ENCODE measurements at places on chromosomes 6 and 20.

DNA sequence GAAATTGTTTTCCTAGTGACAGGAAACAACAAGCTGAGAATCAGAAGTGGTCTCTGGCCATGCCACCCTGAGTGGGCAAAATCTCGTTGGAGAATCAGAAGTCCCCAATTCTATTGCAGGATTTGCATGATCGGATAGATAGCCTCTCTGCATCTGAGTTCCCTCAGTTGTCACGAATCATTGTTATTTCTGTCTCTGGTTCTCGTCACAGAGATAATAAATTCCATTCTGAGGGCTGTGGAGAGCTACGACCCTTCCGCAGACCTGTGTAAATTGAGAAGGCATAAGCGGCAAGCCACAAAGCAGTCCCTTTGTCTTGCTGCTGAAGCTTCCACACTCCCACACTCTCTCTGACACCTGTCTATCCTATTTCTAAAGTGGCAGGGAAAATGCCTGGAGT is 102.4 kb upstream of the CNR1 start:
- DNase-seq: no peak

GRCh38 chr6:22888163-22888752 is 318.9 kb downstream of the HDGFL1 start:
- no peak for DNase-seq

- no peak for DNase-seq
These were observed 170.0 kb upstream of the AGPAT4 start for GRCh38 chr6:161443848-161444247.

DNA sequence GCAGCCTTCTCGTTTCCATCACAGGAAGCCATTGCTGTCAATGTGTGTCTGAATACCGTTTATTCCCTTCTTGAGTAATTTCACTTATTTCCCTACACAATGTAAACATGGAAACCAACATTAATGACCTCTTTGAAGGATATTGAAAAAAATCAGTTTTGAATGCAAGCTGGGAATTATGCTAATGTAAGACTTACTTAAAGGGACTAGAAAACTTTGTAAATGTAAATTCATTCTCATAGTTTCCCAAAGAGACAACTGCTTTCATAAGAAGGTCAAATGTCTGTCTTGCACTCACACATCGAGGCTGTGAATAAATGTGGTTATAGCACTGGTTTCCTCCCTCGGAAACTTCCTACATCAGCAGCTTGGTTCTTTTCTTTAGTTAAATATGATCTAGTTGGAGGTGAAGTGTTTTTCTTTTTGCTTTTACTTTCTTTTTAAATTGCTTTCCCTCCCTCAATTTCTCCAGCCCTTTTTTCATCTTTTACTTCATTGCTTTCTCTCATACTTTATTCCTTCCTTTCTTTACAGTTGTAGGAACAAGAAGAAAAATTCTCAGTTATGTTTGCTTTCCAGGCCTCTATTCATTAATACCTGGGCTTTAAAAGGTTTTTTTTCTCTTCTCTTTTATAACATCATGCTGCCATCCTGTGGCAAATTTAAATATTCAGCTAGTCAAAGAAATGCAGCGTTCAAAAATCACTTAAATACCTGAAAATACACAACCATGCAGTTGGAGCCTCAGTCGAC is 108.3 kb downstream of the TNFAIP3 start:
- DNase-seq: peak; percentile 24

DNA sequence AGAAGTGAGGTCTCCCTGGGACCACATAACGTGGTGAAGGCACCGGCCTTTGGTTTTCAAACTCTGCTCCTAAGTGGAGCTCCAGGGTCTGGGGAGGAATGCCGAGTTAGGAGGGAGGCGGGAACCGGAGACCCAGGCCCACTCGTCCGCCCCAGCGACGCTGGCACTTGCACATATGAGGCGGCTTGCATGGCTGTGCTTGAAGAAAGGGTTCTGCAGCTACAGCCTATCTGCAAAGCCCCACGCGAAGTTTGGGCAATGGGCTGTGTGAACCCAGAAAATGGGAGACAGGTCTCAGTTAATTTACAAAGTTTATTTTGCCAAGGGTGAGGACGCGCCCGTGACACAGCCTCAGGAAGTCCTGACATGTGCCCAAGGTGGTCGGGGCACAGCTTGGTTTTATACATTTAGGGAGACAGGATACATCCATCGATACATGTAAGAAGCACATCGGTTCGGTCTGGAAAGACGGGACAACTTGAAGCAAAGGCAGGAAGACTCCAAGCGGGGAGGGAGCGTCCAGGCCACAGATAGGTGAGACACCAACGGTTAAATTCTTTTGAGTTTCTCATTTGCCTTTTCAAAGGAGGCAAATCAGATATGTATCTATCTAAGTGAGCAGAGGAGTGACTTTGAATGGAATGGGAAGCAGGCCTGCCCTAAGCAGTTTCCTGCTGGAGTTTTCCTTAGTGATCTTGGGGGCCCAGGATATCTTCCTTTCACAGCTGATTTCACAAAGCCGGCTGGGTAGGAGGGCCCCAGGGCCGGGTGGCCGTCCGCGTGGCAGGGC is 782 bp upstream of the PCMTD2 start:
- DNase-seq: no peak

- no peak for DNase-seq
These were observed 817.5 kb upstream of the SLC35B3 start for GRCh38 chr6:9252799-9253198.

DNA sequence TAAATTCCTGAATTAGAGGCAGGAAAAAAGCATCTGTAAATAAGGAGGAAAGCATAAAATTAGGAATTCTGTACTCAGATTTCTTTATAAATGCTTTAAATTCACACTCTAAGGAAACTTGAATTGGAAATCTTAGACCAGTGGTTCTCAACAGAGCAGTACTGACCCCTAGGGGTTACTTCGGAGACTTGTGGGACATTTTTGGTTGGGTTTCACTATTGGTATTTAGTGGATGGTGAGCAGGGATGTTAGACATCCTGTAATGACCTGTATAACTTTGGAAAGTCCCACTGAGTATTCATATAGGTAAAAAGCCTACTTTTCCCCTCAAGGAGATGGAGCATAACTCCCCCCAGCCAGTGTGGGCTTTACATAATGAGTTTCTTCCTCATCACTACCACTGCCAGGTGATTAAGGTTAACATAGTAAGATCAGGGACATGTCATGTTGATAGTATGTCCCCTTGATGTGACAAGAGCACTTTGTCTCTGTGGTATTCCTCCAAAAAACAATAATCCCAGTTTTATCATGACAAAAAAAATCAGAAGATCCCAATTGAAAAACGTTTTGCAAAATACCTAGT is 31.0 kb downstream of the GLO1 start:
- DNase-seq: peak; percentile 53

- DNase-seq: peak; percentile 63
These were observed 59.5 kb downstream of the MTHFD1L start for GRCh38 chr6:150924808-150925589.

DNA sequence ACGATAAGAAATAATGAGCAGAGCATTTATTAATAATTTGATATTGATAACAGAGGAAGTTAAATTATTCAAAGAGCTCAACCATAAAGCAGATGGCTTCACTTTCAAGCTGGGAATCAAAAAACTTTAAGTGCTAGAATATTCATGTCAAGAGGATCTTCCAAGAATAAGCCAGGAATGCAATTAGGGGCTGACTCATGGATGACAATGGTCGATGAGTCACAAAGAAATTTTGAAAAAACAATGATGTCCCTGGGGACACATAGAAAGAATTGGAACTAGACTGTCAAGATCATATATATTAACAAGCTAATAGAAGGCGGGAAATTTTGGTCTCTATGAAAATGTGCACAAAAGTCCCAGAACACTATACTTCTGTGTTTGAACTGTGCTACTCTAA is 304.1 kb downstream of the LAMA2 start:
- no peak for DNase-seq

- DNase-seq: no peak
These were observed 5.8 kb downstream of the TTK start for GRCh38 chr6:80010288-80010687.

GRCh38 chr20:44392776-44393607 is 37.5 kb downstream of the HNF4A start:
- DNase-seq: no peak

GRCh38 chr6:80197986-80198385 is 91.5 kb downstream of the BCKDHB start:
- no peak for DNase-seq

DNA sequence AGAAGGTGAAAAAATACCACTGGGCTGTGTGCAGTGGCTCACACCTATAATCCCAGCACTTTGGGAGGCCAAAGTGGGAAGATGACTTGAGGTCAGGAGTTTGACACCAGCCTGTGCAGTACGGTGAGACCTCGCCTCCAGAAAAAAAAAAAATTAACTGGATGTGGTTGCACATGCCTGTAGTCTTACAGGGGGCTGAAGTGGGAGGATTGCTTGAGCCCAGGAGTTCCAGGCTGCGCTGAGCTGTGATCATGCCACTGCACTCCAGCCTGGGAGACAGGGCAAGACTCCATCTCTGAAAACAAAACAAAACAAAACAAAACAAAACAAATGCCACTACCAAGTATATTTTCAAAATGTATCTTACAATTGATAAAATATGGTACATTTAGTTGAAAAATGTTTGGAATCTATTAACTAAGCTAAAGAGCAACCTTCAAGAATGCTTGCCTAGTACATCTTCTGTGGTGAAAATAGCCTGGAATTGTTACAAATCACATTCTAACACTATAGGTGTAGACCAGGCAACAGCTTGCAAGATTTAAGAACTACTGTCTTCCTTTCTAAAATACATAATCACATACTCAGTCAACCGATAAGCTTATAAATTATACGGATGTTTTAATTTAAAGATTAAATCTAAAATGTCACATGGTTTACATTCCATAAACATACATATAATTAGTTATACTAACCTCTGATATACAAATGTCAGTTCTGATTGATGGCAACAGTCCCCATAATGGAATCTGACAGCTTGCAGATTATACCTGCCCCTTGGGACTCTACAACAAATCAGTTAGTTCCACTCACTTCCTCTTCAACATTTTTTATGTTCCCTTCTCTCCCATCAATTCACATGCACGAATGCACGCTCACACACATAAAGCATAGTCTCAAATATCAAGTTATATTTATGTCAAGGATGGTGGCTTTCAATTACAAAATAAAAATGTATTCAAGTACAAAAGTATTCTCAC is 150.8 kb downstream of the ASCC3 start:
- no peak for DNase-seq

DNA sequence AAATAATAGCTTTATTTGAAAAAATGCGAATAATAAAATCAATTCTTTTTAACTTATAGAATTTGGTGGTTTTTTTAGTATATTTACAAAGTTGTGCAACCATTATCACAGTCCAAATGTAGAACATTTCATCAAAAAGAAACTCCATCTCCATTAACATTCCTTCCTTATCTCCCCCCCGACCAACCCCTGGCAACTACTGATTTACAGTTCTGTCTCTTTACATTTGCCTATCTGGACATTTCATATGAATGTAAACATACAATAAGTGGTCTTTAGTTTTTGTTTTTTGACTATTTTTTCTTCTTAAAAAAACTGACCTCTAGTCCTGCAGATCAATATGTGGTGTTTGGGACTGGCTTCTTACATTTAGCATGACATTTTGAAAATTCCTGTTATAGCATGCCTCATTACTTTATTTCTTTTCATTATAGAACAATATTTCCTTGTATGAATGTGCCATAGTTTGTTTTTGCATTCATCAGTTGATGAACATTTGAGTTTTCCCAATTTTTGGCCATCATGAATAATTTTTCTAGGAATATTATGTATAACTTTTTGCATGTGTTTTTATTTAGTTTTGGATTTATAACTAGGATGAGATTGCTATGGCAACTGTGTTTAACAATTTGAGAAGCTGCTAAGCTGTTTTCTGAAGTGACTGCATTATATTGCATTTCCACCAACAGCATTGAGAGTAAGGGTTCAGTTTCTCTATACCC is 344.7 kb downstream of the NKAIN2 start:
- DNase-seq: no peak

GRCh38 chr6:159168536-159169192 is 536 bp upstream of the FNDC1 start:
- no peak for DNase-seq

GRCh38 chr6:116513224-116513875 is 1.9 kb downstream of the CALHM5 start:
- DNase-seq: no peak

DNA sequence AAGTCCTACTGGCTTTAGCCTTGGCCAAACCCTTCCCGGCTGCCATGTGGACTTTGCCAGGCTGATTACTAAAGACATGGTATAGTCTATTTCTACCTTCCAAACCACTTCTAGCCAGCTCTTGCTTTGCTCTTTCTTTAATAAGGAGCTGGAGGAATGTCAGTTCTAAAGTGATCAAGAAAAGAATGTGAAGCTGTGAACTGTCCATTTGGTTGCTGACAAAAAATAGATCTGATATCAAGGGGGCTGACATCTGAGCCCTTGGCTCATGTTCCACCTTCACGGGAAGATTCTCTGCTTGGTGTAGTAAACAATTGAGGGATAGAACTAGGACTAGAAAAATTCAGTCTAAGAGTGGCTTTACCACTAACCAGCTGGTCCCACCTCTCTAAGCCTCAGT is 22.6 kb downstream of the GNAS-AS1 start:
- DNase-seq: no peak

GRCh38 chr20:56875052-56875659 is 246.1 kb downstream of the TFAP2C start:
- DNase-seq: no peak

GRCh38 chr6:50840112-50840810 is 21.6 kb downstream of the TFAP2B start:
- DNase-seq: no peak

DNA sequence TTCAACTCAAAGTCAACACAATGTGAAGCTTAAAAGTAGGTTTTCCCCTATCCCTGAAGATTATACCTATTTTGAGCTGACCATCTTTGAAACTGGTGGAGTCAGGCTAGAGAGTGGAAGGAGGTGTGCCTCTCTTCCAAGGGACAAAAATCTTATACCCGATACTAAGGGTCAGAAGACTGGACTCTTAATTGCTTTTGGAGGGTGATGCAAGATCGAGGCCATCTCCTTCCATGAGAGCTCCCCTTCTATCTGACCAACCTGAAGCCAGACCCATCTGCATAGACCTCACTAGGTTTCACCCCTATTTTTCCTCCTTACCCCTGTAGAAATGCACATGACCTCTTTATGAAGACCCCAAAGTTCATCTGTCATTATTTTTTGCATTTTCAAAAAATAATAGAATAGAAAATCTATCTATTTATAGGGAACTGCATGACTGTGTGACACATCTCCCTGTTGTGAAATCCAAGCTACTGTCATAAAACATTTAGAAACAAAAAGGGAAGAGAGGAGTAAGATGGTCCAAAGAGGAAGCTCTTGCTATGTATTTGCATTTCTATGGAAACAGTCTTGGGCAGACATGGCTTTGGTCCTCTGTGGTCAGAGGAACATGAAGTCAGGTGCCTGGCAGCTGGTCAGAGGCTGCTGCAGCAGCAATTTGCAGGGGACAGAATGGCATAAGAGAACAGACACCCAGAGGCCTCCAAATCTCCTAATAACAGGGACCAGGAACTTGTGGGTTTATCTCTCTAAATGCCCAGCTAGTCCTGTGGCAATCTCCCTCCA is 349.2 kb downstream of the MAFB start:
- DNase-seq: peak; percentile 99

- DNase-seq: no peak
These were observed 17.9 kb upstream of the ZBTB2 start for GRCh38 chr6:151409260-151409659.

- DNase-seq: no peak
These were observed 442.4 kb downstream of the FRK start for GRCh38 chr6:115618256-115618655.
